Esophagus squamous epithelium (tissue), 5 donors: ENCODE measurements at places on chromosomes 5 and 9.

GRCh38 chr9:19988281-19988680 is 199.4 kb upstream of the SLC24A2 start:
- DNase-seq: no peak

- no peak for DNase-seq
Observed at GRCh38 chr9:125485471-125486151, 221.4 kb downstream of the MAPKAP1 start.

DNA sequence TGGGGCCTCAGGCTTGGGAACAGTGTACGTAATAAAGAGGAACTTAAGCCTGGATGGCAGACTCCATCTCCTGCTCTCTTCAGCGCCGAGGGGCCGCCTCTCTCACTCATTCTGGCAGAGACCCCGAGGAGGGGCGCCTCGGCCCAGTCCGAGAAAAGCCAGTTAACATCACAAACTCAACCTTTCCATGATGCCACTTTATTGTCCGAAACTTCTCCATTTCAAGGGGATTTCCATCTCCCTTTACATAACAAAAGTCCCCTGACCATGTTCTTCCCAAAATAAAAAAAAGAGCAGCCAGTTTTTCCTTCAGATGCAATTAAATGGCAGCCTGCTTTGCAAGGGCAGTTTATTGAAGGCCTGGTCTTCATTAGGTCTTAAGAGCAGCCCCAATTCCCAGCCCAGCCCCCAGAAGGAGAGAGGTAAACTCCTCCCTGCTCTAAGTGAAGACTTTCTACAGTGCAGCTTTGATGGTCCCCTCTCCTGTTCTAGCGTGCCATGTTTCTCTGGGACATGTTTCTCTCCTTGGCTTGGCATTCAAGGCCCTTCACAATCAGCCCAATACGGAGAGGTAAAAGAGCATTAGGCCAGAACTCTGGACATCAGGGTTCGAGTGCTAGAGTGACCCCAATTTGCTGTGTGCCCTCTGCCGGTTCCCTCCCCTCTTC is 19.5 kb upstream of the RAB14 start:
- DNase-seq: no peak

- no peak for DNase-seq
Observed at GRCh38 chr5:909086-909485, 16.4 kb downstream of the TRIP13 start.

GRCh38 chr5:104452550-104452949 is 890.0 kb upstream of the NUDT12 start:
- no peak for DNase-seq

DNA sequence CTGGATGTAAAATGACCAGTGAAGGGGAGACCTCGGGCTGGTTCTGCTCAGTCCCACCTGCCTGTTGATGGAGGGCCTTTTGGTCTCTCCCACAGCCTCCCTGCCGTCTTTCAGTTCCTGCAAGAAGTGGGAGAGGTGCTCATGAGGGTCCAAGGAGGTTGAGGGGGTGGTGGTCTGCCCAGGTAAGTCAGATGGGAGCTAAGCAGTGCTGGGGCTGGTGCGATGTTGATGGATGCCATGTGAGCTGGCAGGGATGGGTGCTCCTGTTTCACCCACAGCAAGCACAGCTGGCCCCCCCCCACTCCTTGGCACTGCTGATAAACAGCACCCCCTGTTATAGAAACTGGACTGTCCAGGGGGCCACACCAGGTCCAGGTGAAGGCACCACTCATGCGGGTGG is 145.6 kb downstream of the NSG2 start:
- DNase-seq: no peak

- DNase-seq: no peak
Observed at GRCh38 chr9:130143958-130144366, 28.2 kb upstream of the NCS1 start.

GRCh38 chr9:76880210-76880609 is 25.7 kb downstream of the PRUNE2 start:
- no peak for DNase-seq

GRCh38 chr5:150763023-150763769 is 4.4 kb upstream of the DCTN4 start:
- no peak for DNase-seq

GRCh38 chr9:115616666-115617239 is 498.8 kb upstream of the TNC start:
- no peak for DNase-seq

GRCh38 chr5:157993986-157994691 is 135.2 kb upstream of the CLINT1 start:
- no peak for DNase-seq

DNA sequence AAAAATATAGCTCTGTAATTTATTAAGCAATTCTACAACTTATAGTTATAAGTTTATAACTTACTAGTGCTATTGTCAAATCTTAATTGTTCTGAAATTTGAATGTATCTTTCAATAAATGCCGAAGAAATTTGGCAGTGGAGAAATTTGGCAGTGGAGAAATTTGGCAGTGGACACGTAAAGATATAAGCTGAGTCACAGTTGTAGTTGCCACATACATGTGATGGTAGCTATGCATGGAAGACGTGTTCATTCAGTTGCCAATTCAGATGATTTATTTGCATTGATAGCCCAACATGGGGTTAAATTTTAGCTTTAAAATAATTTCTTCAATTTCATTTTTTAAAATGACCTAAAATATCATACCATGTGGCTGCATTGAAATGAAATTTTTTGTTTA is 127.8 kb upstream of the NR4A3 start:
- no peak for DNase-seq

- DNase-seq: no peak
Observed at GRCh38 chr5:154756009-154756867, 1.1 kb downstream of the LARP1 start.

DNA sequence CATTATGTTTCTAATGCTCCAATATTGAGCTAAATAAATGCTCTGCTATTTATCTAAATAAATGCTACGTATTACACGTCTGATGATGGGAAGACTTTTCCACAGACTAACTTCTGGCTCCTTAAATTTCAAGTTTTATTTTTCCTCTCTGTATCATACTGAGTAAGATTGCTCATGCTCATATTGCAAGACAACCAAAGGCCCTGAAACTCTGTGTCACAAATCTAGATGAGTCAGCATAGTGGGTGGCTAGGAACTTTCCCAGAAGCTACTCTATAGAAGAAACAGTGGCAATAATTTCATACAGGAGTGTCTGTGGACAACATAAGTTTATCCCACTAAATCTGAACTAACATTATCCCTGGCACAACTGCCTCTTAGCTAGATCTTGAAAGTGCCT is 53.0 kb upstream of the RFX3 start:
- DNase-seq: no peak

DNA sequence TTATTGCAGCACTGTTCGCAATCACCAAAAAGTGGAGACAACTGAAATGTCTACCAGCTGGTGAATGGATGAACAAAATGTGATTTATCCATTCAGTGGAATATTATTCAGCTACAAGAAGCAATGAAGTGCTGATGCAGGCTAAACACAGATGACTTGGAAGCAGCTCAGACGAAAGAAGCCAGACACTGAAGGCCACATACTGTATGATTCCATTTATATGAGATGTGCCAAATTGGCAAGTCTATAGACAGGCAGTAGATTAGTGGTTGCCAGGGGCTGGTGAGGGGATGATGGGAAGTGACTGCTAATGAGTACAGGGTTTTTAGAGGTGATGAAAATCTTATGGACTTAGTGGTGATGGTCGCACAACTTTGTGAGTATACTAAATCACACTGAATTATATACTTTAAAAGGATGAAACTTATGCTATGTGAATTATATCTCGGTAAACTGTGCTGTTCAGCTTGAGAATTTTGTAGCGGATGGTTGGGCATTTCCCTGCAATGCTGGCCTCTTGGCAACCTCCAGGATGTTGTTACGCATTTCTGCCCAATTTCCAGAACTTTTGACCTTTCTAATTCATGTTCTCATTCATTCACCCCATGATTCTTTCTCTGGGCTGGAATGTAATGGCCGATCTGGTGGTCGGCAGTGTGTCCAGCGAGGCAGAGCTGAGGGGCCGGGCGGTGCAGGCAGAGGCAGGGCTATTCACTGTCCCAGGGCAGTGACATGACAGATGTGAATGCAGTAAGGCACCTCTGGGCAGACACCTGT is 22.0 kb upstream of the WNK2 start:
- DNase-seq: no peak

DNA sequence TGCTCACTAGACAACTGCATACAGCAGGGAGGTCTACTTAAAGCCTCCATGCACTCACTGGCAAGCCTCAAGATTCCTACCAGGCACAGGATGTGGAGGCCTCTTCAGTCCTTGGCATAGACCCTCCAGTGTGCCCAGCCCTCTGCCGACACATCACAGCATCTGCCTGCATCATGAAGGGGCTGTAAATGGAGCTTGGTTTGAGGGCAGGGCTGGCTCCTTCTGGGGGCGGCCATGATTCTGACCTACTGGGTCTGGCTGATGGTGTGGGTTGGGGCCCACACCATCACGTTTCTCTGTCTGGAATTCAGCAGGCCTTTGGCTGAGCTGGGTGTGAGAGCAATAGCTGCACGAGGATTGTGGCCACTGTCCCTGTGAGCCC is 84.9 kb upstream of the SHB start:
- no peak for DNase-seq

DNA sequence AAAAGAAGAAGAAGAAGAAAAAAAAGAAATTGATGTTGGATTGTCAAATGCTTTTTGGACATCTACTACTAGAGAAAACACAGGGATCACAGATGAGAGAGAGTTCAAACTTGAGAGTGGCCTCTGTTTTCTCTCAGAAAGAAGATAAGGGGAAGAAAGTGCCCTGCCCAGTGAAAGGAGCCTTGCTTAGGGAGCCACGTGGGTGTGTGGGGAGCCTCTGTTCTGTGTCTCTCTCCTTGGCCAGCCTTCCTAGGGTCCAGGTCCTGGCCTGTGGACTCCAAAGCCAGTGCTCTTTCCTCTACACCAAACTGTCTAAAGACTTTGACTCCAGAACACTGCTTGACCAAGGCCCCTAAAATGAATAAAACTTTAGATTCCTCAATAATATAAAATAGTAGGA is 22.0 kb upstream of the COL15A1 start:
- DNase-seq: no peak

GRCh38 chr5:178993236-178993765 is 1.8 kb downstream of the GRM6 start:
- DNase-seq: no peak

DNA sequence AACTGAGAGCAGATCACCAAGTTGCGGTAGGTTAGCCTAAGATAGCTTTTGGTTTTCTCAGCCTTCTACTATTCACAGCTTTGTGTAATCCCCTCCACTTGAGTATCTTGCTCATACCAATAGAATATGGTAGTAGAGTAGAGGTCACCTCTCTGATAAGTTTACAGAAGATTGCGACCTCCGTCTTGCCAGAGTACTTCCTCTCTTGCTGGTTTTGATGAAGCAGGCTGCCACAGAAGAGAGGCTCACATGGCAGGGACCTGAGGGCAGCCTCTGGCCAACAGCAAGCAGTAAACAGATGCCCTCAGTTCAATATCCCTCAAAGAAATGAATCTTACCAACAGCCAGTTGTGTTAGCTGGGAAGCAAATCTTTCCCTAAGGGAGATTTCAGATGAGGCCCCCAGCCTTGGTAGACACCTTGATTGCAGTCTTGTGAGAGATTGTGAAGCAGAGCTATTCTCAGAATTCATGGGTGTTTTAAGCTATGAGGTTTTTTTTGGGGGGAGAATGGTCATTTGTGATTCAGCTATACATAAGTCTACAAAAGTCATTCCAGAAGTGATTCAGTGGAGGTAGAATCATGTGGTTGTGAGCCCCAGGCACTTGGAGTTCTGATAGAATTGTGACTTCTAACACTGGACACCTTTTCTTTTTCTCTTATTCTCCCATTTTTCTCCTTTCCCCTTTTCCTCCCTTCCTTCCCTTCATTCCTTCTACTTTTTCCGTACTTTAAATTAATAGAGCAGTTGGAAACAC is 22.7 kb upstream of the CDKN2B start:
- DNase-seq: no peak

- no peak for DNase-seq
Observed at GRCh38 chr5:68953231-68953874, 140.5 kb upstream of the SLC30A5 start.

DNA sequence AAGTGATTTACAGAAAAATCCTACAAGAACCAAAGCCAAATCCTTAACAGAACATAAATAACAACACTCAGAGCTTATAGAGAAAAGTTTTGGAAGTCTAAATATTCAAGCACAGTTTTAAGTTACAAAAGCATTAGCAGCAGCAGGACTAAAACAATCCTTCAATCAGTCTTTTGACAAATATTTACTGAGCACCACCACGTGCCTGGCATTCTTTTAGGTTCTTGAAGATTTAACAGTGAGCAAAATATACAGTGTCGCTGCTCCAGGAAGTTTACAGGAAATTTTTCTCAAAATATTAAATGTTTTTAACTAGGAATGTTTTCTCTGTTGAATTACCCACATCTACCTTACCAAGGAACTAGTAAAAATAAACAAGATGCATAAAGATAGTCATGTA is 11.4 kb downstream of the EPB41L4A start:
- DNase-seq: no peak

DNA sequence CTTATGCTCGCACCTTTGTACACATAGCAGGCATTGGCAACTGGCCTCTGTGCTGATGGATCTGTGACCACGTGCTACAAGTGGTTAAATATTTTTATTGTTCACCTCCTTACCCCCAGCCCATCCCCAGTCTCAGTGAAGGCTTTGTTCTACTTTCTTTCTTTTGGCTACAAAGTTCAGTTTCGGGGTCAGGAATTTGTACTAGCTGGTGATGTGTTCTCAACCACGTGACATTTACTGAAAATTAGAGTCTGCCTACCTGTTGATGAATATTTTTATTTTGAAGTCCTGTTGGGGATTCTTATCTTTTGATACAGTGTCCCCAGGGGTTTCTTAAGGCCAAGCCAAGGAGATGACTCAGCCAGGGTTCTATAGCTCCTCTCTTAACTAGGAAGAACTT is 47.8 kb downstream of the C9orf57 start:
- no peak for DNase-seq

DNA sequence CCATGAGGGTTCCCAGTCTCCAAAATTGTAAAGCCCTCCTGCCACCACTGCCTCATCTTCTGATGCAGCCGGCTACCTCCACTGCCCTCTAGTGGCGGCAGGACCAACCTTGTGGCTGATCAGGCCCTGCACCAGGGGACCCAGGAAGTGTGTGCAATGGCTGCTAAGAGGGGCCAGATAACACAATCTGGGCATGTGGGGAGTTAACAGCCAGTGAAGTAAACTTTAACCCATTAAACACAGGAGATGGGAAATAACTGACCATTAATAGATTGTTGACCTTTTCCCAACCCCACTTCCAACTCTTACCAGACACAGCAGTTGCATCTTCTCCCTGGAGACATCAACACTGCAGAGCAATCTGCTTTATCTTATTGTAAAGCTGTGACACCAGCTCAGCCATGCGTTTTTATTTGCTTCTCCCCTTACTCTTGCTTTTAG is 63.3 kb downstream of the FREM1 start:
- no peak for DNase-seq

DNA sequence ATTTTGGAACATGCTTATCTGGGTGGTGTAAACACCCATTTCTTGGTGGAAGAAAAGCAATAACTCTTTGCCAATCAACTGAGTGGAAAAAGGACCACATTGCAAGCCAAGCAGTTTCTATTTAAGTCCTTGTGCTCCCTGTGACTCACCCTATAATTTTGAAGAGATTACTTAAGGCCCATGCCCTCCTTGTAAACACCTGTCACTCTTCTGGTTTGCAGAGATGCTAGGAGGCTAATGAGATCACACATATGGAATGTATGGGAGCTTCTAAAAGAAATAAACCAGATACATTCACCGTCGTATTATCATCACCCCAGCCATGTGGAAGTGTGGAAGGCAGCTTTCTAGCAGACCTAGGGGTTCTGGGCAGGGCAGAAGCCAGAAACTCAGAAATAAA is 337.1 kb downstream of the GADD45G start:
- no peak for DNase-seq
